ENCODE measurements at places on chromosomes 3 and 15.

GRCh38 chr3:134320749-134321148 is 53.5 kb downstream of the AMOTL2 start:
- no peak for DNase-seq

GRCh38 chr3:59381282-59381681 is 331.5 kb upstream of the CFAP20DC start:
- no peak for DNase-seq

- no peak for DNase-seq
Observed at GRCh38 chr3:187369089-187369447, 883 bp downstream of the RTP4 start.

- no peak for DNase-seq
Observed at GRCh38 chr3:187518616-187519015, 150.4 kb downstream of the RTP4 start.

DNA sequence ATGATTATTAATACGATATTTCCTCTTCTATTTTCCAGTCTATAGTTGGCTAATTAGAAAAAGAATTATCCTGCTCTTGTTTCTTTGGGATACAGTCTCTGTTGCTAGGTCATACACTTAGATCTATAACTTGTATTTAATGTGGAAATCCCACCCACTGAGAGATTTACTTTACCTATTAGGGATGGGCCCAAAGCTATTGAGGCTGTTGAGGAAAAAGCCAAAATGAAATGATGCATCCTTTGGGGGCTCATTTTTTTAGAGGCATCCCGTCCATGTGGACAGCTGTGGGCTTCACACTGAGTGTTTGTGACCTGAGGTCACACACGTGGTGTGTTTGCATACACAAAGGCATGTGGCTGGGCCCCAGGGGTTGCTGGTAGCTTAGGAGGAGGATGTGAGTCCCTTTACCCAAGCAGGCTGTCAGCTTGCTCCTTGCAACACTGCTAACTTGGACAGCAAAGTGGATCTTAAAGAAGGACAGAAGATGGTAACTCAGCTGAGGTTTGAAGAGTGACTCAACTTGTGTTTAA is 477.4 kb downstream of the AGBL1 start:
- DNase-seq = no peak

GRCh38 chr3:127457546-127458145 is 132.9 kb downstream of the TPRA1 start:
- DNase-seq = no peak

GRCh38 chr15:74505837-74506514 is 35.0 kb upstream of the ARID3B start:
- no peak for DNase-seq

DNA sequence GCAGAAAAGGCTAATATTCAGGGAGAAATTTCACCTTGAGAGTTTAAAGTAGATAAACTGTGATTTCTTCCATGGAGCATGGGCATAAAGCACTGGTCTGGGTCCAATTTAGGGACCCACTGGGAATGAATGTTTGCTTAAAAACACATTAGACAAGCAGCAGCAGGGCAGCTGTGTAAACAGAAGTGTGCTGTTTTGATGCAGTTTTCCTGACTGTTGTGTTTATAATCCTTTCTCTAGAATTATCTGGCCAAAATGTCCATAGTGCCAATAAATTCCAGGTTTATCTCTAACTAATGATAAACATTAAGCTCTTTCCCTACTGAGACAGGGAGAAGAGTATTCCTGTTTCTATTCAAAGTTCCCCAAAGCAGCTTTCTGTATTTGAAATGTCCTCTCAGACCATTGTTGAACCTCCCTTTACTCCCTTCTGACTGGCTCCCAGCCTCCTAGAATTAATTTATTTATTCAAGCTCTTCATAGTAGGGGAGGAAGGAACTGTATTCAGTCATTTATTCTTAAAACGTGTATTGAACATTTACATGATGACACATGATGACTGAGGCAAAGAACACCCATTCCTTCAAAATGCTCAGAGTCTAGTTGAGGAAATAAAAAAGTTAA is 7.0 kb upstream of the TM4SF18 start:
- no peak for DNase-seq

GRCh38 chr15:83323296-83323711 is 38.8 kb upstream of the BNC1 start:
- no peak for DNase-seq

DNA sequence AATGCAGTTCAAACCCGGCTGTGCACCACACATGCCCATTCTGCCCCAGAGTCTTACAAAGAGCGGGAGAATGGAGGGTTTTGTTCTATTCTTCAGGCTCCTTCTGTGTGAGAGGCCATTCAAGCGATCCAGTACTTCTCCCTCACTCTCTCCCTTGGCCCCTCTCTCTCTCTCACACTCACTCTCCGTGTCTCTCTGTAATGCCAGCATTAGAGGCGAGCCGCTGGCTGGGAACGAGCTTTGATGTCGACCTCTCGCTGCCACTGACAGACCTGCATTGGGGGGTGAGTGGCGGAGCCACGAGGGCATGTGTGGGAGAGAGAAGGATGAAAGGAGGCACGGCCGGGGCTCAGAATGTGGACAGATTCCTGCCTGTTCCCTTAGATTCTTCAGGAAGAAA is 231.7 kb upstream of the ARRDC4 start:
- DNase-seq = no peak

GRCh38 chr15:65777843-65778242 is 14.2 kb downstream of the DENND4A start:
- DNase-seq = no peak

DNA sequence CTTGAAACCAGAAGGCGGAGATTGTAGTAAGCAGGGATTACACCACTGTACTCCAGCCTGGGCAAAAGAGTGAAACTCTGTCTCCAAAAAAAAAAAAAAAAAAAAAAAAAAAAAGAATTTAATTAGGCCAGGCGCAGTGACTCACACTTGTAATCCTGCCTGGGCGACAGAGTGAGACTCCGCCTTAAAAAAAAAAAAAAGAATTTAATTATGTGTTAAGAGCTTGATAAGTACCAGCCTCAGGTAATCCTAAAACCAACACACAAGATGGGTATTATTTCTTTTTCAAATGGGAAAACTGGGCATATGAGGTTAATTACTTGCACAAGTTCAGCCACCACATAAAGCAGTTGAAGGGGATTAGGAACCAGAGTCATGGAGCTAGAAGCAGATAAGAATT is 49.0 kb downstream of the PBRM1 start:
- no peak for DNase-seq

GRCh38 chr3:187920030-187920429 is 174.8 kb upstream of the BCL6 start:
- DNase-seq = no peak

DNA sequence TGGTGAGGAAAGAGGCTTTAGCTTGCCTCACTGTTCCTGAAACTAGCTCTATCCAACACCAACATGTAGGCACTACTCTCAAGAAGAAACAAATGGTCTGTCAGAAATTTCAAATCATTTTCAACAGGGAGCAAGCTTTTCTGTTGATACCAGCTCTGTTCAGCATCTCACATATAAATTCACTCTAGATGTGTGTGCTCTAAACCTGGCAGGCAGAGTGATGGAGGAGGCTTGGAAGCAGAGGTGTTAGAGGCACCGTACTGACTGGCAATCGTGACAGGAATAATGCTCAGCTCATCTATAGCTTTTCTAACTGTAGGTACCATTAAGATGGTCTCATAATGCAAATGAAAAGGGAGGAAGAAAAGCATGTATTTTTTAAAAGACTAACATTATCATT is 597.2 kb upstream of the NECTIN3 start:
- no peak for DNase-seq

- DNase-seq = peak; percentile 73
Observed at GRCh38 chr15:39426552-39427532, 154.0 kb upstream of the THBS1 start.

GRCh38 chr3:14410503-14411165 is 8.2 kb downstream of the SLC6A6 start:
- no peak for DNase-seq

DNA sequence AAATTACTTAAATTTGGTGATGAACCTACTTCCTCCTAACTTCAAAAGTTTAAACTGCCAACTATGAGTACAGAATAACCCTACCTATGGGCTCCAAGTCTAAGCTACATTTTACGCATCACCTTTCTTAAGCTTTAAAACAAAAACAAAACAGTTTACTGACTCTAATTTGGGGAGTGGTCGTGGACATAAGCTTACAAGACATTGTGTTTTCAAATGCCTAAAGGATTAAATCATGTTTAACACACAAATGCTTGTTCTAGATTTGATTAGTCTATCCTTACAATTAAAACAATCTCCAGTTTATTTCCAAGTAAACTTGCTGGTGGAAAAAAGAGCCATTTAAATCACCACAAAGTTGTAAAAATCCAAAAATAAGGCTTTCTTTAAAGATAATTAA is 62.2 kb downstream of the UACA start:
- DNase-seq = no peak

DNA sequence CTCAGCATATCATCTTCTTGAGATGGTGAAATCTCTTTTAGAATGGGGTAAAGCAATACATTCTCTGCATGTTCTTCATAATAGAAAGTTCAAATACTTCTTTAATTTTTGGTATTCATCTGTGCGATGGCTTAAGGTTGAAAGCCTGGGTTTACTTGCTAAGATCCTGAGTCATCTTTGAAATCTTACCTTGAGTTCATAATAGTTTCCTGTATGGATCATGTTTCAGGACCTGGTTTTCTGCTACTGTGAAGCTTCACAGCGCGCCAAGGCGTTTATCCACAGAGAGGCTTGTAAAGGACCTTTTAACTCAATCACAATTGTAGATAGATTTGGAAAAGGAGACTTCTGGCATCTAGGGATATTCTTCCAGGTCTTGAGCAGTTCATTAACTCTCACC is 39.0 kb downstream of the MED12L start:
- DNase-seq = no peak

GRCh38 chr15:65258375-65259262 is 28.1 kb downstream of the PARP16 start:
- DNase-seq = no peak

DNA sequence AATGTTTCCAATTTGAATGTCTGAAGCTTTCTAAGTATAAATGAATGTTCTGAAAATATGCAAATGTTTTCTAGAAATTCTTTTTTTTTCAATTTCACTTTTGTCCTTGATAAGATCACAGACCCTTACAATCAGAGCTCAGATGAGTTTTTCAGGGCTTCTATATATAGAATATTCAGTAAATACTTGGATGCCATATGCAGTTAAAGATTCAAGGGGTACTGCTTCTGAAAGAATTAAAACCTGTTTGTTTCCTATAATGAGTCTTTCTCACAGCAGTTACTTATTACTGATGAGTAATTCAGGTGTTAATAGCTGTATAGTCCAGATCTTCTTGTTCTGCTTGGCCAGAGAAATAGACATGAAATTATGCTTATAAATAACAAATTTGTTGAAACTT is 812.6 kb downstream of the ZPLD1 start:
- DNase-seq = no peak

- DNase-seq = no peak
Observed at GRCh38 chr15:92634060-92634459, 21.5 kb downstream of the FAM174B start.

DNA sequence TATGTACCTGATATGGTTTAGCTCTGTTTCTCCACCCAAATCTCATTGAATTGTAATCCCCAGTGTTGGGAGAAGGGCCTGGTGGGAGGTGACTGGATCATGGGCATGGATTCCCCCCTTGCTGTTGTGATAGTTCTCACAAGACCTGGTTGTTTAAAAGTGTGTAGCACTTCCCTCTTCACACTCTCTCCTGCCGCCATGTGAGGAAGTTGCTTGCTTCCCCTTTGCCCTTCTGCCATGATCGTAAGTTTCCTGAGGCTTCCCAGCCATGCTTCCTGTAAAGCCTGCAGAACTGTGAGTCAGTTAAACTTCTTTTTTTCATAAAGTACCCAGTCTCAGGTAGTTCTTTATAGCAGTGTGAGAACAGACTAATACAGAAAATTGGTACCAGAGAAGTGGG is 93.1 kb downstream of the C3orf70 start:
- no peak for DNase-seq

DNA sequence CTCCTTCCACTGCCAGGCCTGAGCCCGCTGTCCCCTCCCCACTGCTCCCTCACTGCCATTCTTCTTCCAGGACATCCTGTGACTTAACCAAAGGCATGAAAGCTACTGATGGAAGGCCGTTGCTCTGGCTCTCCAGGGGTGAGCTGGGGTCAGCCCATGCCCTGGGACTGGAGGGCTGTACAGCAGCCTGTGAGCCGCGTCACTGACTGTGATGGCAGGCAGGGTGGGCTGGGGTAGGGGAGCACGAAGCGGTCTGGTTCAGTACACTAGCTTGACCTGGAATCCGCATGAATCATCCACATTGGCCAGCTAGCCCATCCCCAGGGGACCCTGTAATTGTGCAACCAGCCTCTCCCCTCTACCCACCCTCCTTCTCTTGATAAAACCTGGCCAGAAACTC is 30.8 kb downstream of the CORO2B start:
- no peak for DNase-seq

DNA sequence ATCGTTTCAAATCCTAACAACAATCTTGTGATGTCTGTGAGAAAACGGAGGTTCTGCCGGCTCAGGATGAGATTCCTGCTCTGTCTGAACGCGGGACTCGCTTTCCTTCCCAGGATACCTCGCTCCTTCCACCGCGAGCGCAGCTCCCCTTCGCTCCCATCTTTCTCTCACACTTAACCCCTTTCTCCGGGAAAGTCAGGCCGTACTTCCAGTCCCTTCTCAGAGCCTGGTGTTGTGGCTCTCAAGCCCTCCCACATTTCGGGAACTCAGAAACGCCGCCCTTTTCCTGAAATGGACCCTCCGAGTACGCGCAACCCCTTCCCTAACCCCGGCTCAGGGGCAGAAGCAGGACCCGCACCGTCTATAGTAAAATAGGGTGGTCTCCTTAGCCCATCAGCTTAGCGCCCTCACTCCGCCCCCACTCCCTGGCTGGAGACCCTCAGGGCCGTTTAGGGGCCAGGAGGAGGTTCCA is 378 bp upstream of the FEM1B start:
- DNase-seq = no peak

GRCh38 chr3:108117241-108117775 is 26.5 kb upstream of the CD47 start:
- no peak for DNase-seq

GRCh38 chr3:143071776-143072175 is 47.8 kb upstream of the CHST2 start:
- no peak for DNase-seq

- no peak for DNase-seq
Observed at GRCh38 chr3:44284949-44285348, 43.3 kb downstream of the TOPAZ1 start.

GRCh38 chr3:38112378-38112761 is 24.6 kb downstream of the ACAA1 start:
- no peak for DNase-seq

GRCh38 chr3:52202384-52203077 is 4.6 kb downstream of the ALAS1 start:
- no peak for DNase-seq

- DNase-seq = no peak
Observed at GRCh38 chr3:150444371-150444770, 36.3 kb downstream of the TSC22D2 start.

GRCh38 chr3:142445816-142446254 is 2.0 kb downstream of the XRN1 start:
- no peak for DNase-seq

GRCh38 chr15:71807125-71807629 is 3.2 kb upstream of the NR2E3 start:
- DNase-seq = no peak

Data from activated naive CD8-positive, alpha-beta T cell treated with anti-CD3 and anti-CD28 coated beads, Interleukin-2, amount 10 ng/mL, durations not matched to agents 7 days and 5 days (primary cell).